ENCODE measurements at places on chromosomes 2 and 18.
A peak's percentile ranks its signal among the peaks of the same experiment; 100 is the strongest.

DNA sequence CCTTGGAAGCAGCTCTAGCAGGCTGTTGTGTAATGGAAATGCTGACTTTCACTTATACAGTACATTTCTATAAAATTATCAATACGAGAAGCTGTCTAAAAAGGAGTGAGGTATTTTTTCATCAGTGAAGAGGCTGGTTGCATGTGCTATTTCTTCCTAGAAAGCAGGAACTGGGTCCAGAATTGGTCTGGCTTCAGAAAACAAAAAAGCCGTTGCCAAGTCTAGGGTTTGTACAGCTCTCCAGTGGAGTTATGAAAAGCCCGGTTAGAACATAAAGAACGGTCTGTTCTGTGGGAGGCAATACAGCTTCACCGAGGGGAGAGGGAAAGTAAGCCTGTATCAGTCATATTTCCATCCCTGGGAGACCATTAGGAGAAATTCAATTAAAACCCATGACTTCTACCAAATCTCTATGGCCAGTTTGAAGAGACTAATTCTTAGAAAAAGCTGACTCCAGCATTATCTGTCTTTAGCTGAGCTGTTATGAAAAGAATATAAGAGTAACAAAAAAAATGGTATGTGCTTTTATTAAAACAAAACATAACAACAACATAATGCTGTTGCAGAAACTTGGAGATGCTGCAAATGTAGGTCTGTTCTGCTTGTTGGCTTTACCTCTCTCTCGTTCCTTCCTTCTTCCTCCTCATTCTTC is 217.0 kb downstream of the CMPK2 start:
- no peak for DNase-seq

GRCh38 chr18:12540751-12541150 is 117.2 kb downstream of the SPIRE1 start:
- no peak for DNase-seq

DNA sequence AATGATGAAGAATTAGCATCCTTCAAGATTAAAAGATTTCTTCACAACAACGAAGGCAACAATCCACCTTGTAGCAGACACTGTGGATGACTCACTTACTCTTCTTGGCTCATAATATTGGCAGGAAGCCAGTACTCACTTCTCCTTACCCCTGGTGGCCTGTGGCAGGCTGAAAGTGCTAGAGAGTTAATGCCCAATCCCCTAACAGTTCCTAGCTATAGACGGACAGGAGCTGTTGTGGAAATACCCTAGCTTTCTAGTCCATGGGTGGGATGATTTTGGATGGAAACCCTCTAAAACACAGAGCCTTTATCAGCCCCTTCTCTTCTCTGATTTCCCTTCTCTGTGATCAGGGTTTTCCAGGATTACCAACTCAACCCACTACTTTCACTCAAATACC is 128.6 kb upstream of the NYAP2 start:
- peak; percentile 6 for DNase-seq

DNA sequence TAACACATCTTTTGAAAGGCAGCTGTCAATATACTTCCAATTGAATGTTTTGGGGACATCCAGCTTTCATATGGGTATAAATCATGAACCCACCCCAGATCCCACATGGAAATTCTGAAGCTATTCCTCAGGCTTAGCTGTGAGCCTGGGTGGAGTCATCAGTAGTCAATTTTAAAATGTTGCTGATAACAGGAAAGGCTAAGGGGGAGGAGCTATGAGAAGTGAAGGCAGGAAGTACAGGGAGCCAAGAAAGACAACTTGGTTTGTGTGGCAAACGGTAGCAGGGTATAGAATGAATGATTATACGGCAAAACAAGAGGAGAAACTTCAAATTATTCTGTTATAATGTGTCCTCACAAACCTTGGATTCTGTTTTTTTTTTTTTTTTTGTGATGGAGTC is 108.6 kb downstream of the QPCT start:
- DNase-seq, result no peak

DNA sequence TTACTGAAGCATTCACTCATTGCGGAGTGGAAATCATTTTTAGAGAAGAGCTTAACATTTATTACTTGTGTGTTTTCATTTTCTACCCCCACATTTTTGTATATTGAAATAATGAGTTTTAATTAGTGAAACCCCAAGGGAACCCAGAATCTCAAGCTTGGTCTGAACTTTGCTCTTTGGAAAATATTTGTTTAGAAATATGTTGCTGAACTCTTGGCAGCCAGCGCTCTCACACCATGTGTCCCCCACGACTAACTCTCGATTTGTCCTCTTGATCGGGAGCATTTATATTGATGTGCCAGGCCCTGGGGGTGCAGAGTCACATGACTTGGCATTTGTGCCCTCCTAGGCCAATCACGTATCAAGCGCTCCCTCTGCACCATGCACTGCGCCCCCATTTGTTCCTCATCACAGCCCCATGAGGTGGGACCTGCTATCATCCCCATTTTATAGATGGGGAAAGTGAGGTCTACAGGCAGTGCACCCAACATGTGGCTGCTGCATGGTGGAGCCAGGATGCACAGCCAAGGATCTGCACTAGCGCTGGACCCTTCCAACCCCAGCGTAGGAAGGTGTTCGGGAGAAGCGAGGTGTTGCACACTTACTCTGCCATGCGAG is 149.7 kb downstream of the NCK2 start:
- no peak for DNase-seq

GRCh38 chr2:158412206-158412605 is 44.3 kb downstream of the CCDC148 start:
- DNase-seq, result no peak

DNA sequence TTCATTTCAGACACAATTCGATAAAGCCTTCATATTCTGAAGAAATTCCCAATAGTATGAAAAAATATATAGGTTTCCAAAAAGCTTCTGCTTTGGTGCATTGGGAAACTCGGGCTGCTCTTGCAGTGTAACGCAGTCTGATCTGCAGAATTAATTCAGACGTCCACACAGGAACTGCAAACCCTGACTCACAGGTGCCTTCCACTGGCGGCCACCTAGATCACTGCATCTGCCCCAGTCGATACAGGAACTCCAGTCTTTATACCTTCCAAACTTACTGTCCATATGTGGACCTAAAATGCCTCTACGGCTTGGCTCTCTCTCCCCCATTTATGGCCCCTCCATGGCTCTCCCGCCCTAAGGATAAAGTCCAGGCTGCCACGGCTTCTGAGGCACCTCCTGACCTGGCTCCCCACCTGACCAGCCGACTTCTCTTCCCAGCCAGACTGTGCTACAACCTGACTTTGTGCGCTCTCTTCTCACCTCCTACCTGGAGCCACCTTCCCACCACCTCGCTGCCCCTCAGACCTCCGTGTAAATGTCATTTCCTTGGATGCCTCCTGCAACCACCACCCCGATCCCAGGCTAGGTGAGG is 39.7 kb downstream of the L3MBTL4 start:
- no peak for DNase-seq

DNA sequence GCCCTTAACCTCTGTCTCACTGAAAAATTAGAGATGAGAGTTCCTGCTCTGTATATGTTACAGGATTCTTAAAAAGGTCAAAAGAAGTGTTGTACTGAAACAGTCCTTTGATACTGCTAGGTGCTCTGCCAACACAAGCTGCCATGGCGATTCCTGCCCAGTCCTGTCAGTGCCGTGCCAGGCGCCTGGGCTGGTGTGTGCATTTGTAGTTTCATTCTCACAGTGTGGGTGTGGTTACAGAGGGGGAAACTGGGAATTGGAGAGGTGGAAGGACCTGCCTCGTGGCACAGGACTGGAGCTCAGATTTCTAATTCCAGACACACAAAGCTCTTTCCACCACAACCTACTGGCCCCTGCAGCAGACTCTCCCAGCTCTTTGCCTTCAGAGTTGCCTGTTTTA is 122.3 kb upstream of the RAB6C start:
- no peak for DNase-seq

GRCh38 chr2:28621172-28622100 is 125.6 kb downstream of the PLB1 start:
- DNase-seq, result peak; percentile 81

DNA sequence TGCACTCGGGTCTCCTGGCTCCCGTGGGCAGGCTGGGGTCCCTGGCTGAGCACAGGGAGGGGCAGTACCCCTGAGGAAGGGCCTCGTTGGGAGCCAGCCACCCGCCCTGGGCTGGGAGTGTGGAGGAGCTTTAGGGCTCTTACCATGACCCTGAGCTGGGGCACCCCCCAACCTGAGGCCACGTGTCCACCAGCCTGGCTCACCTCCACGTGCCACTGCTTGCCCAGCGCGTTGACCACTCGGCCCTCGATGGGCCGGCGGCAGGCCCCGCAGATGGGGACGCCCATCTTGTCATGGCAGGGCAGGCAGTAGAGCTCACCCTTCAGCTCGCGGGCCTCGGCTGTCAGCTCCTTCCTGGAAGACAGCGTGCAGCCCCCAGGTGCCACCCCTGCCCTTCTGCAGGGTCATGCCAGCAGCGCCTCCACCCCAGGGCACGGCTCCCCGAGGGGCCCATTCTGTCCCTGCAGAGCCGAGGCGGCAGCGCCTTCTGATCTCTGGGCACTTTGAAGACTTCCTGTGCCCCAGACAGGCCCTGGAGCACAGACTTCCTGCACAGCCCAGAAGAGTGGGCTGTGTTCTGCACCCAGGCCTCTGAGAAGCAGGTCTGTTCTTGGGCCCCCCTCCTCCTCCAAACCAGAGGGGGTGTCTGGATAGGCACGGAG is 4.0 kb upstream of the GPR17 start:
- peak; percentile 27 for DNase-seq

DNA sequence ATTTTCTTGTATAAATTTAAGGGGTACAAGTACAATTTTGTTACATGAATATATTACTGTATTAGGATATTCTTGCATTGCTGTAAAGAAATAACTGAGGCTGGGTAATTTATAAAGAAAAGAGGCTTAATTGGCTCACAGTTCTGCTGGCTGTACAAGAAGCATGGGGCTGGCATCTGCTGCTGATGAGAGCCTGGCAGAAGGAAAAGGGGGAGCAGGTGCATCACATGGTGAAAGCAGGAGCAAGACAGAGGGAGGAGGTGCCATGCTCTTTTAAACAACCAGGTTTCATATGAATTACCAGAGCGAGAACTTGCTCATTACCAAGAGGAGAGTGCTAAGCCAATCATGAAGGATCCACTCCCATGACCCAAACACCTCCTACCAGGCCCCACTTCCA is 399.5 kb upstream of the RAB6C start:
- no peak for DNase-seq

- no peak for DNase-seq
These were observed 398.9 kb downstream of the TRIB2 start for GRCh38 chr2:13115643-13116042.

DNA sequence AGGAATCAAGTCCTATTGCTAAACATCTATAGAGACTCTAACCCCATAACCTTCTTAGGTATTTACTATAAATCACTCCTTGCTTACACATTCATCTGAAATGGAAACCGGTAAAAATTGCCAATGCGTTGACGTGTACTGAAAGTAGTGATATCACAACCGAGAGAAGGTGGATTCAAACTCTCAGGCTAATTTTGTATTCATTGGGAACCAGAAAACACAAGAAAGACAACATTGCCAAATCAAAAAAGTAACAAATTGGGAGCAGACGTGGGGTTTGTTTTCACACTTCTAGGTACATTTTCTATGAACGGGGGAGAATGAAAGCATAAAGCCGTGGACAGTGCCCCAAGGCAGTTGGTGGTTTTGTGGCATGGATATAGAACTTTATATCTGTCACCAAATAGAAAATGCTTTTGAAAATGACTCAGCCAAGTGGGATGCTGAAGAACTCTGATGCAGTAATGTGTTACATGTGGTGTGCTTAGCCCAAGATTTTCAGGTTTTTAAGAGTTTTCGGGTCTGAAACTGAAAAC is 155.1 kb upstream of the RASGRP3 start:
- DNase-seq, result peak; percentile 89

DNA sequence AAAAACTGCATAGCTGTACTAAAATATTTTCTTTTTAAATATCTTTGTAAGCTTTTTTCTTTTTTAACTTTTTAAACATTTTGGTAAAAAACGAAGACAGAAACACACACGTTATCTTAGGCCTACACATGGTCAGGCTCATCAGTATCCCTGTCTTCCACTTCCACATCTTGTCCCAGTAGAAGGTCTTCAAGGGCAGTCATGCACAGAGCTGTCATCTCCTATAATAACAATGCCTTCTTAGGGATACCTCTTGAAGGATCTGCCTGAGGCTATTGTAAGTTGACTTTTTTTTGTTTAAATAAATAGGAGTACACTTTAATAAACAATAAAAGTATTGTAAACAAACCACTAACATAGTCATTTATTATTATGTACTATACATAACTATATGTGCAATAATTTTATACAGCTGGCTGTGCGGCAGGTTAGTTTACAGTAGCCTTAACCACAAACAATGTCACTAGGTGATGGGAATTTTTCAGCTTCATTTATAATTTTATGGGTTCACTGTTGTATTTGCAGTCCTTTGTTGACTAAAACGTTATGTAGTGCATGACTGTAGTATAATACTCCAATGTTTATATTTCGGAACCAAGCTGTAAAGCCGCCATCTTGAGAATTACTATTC is 124.4 kb downstream of the MAP4K4 start:
- no peak for DNase-seq

DNA sequence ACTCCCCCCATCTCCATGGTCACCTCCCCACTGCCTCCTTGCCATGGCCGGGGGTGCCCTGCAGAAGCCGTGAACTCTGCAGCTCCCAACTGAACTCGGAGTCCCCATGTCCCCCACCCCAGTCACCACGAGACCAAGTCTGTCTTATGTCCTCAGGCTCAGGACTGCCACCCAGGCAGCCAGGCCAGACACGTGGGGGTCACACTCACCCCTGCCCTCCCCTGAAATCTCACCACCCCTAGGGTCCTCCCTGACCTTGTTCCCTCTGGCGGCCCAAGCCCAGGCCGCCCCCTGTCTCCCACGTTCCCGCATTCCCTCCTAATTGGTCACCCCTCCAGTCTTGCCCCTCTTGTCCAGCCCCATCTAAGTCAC is 11.0 kb downstream of the AQP12A start:
- DNase-seq, result no peak

GRCh38 chr2:199855812-199856211 is 4.8 kb upstream of the FTCDNL1 start:
- DNase-seq, result no peak

GRCh38 chr2:5041501-5041900 is 650.7 kb upstream of the SOX11 start:
- DNase-seq, result no peak

DNA sequence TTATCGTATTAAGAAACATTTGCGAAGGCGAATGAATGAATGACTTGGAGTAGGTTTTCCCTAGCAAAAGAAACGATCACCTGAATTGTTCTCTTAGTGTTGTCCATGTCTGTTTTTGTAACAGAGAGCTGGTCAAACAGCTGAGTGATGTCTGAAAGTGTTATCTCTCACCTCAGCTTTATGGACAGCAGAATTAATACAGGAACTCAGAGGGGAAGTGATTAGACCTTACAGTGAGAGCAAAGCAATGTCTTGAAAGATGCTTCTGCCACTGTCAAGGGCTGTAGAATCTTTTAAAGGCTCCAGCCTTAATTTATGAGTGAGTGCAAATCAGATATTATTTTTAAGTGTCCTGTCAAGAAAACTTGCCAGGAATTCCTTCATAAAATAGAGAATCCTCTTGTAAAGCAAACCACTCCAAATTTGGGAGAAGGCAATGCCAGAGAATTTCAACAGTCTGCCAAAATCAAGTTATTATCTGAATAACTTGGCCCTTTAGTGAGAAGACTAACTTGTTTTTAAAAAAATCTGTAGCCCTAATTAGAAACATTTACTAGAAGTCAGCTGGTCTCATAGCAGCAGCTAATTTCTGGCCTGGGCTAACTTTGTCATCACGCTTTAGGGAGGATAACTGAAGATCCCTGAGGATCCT is 60.7 kb downstream of the CDC42EP3 start:
- no peak for DNase-seq
